ENCODE measurements at places on chromosomes 13 and 19. TPM values are rescaled to one million over a fixed set of nuclear protein-coding genes. Genes with fewer than 3 reads are reported as not detected.

- H3K4me1 ChIP-seq: peaks cover 5% of the 10 kb centered on the region
- no peak overlapping the region for H3K27ac ChIP-seq
- no peak for DNase-seq
These were observed 56.5 kb downstream of the VAV1 start for GRCh38 chr19:6828698-6829633.

Gene DZIP1
- polyA plus RNA-seq: 0.88 TPM

Gene PLVAP
- not detected for polyA plus RNA-seq

Gene DHDH
- 0.52 TPM for polyA plus RNA-seq

Gene KLK10
- 97.5 TPM for polyA plus RNA-seq
